ENCODE measurements at places on chromosomes 7 and 10. TPM values are rescaled to one million over a fixed set of nuclear protein-coding genes. Genes with fewer than 3 reads are reported as not detected.

RBP3 gene
- not detected for total RNA-seq

- DNase-seq, result no peak
These were observed 57.6 kb upstream of the PIK3CG start for GRCh38 chr7:106807474-106807873.

CYP3A7 gene
- total RNA-seq, result 0.74 TPM

DNA sequence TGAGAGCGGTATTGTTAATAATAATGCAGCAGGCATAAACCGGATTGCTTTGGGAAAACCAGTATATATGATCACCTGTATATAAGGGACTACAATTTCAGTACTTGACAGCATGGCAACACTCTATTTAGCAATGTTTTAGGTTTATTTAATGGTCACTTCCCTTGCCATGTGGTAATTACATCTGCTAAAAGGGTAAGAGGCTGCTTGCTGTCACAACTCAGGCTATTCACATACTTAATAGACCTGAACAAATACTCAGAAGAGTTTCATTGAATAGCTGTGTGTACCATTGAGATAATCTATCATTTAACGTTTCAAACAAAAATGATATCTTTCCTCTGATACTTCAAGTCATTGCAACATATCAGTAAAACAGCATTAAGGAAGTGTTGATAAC lies 90.1 kb downstream of the PCDH15 start:
- no peak for DNase-seq

ACSM6 gene
- not detected for total RNA-seq

GRCh38 chr10:128489324-128490247 lies 363.4 kb upstream of the MKI67 start:
- DNase-seq, result no peak

GRCh38 chr10:75717126-75717916 lies 285.9 kb downstream of the LRMDA start:
- DNase-seq, result peak; percentile 4

GRCh38 chr10:106506526-106507283 lies 657.8 kb downstream of the SORCS1 start:
- DNase-seq, result no peak

TAS2R3 gene
- total RNA-seq, result 1.2 TPM

GRCh38 chr7:129955993-129956543 lies 3.3 kb upstream of the UBE2H start:
- DNase-seq, result no peak

OR6B1 gene
- total RNA-seq, result not detected

ZNF804B gene
- total RNA-seq, result not detected

- DNase-seq, result no peak
These were observed 30.6 kb downstream of the CFAP46 start for GRCh38 chr10:132911786-132912097.

DNA sequence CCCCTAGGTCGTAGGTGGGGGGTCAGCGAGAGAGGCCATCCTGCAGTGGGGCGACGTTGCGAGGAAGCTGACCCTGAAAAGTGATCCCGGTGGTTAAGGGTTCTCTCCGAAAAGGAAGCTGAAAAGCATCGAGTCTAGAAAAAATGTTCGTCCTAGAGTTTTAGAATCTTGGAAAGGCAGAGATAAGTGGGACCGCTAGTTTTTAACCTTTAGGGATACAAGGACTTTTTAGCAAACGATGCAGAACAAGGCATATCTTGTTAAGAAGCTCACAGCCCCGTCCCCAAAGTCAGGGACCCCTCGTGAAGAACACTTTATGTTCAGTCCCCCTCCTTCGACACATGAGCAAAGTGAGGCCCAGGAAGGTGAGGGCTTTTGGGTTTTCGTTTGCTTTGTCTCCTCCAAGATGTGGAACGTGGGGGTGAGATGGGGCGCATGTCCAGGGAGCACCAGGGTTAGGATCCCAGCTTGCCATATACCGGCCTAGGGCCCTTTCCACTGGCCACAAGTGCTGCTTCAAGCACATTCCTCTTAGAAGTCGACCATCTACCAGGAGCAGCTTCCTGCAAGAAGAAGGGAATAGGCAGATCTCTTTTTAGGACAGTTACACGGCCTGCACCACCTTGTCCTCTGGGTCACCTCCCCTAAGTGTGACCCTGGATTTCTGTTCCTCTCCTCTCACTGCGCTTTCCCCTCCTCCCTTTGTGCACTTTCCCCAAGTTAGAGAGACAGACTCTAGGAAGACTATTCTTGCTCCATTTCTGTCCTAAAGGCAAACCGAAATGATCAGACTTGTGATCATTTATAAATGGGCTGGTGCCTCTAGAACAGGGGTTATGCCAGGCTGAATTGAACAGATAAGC lies 969 bp downstream of the SLC35G1 start:
- peak; percentile 31 for DNase-seq
